Aorta (tissue), 5 donors: ENCODE measurements at places on chromosomes 1 and 21. TPM values are rescaled to one million over a fixed set of nuclear protein-coding genes. Genes with fewer than 3 reads are reported as not detected.

DNA sequence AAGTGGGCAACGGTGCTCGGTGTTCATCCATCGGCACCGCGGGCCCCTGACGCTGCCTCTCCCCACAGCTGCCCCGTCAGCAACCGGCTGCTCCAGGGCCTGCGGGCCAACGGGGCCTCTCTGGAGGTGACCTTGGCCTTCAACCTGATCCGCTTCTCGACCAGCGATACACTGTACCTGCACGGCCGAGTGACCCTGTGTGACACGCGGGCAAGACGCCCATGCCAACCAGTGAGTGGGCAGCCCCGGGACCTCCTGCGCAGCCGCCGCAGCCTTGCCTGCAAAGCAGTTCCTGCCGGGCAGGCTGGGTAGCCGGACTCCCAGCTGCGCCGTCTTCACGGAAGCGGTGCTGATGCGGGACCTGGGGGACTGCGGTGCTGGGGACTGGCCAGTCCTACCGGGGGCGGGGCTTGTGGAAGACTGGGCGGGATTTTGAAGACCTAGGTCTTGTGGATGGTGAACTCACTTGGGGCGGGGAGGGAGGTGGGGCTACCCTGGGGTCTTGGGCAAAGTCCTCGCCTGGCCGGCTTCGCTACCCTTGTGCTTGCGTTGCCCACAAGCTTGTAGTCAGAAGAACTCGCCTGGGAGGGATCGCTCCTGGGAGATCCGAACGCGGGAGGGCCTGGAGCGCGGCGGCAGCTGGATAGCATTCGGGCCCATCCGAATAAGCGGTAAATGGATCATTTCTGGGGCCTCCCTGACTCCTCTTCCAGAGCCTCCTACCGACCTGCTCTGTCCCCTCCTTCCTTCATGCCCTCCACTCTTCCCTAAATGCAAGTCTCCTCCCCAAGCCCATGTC is 8.8 kb upstream of the CEP85 start:
- no peak overlapping the region for H3K27ac ChIP-seq
- H3K4me1 ChIP-seq: no peaks in the 10 kb centered on the region
- H3K27me3 ChIP-seq: no peaks in the 10 kb centered on the region

- no peak overlapping the region for H3K4me3 ChIP-seq
- no peak for DNase-seq
- H3K27ac ChIP-seq: no peak overlapping the region
Observed at GRCh38 chr1:41333146-41333784, 28.0 kb upstream of the FOXO6 start.

The PTGFR gene
- total RNA-seq: 3.9 TPM

DNA sequence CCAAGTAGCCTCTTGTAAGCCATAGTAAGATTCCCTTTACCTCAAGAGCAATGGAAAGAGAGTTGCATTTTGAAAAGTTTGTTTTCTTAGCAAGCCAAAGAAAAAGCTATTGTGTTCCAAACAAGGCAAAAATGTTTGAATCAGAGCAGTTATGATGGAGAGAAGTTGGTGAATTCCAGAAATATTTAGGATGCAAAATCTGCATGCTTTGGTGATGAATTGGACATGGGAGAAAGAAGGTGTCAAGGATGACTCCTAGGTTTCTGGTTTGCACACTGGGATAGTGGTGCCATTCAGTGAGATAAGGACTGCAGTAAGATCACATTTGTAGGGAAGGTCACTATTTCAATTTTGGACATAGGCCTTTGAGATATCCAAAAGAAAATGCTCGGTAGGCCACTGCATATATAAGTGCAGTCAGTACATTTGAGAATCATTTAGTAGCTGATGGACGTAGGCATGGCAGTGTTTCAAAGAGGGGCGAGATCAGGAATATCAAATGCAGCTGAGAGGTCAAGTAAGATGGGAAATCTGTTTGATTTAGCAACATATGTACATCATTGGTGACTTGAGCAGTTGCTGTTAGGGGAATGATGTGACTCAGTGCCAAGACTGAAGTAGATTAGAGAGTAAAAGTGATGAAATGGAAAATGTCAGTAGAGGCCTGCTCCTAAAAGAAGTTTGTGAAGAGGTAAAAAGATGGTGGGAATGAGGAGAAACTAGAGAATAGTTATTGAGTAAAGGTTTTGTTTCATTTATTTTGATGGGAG is 33.9 kb upstream of the GPR25 start:
- no peak overlapping the region for H3K4me3 ChIP-seq
- H3K27me3 ChIP-seq: no peaks in the 10 kb centered on the region
- H3K4me1 ChIP-seq: peaks cover 2% of the 10 kb centered on the region
- DNase-seq: no peak
- no peak overlapping the region for H3K27ac ChIP-seq

DNA sequence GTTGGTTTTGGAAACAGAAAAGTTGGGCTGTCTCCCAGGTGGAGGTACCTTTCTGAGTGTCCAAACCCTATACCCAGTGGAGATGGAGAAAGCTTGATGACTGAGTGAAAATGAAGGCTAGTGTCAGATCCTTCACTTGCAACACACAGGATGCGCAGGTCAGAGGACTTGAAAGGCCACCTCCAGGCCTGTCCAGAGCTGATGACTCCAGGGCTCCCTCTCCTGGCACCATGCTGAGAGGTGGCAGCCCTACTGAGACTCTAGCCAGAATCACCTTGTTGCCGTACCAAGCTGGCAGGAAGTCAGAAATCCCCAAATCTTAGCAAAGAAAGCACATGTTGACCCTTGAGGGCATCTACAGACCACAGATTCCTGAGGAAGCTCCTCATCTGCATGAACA is 16.4 kb downstream of the KNCN start:
- H3K27ac ChIP-seq: no peak overlapping the region
- no peaks in the 10 kb centered on the region for H3K36me3 ChIP-seq
- no peaks in the 10 kb centered on the region for H3K4me1 ChIP-seq
- DNase-seq: no peak
- no peaks in the 10 kb centered on the region for H3K27me3 ChIP-seq
